ENCODE measurements at places on chromosomes 7 and 10. TPM values are rescaled to one million over a fixed set of nuclear protein-coding genes. Genes with fewer than 3 reads are reported as not detected.

- DNase-seq: no peak
Measured at GRCh38 chr7:50610521-50611277, 45.5 kb upstream of the DDC start.

MRC1 gene
- total RNA-seq: 8.7 TPM

RBM28 gene
- 28.1 TPM for total RNA-seq

DNA sequence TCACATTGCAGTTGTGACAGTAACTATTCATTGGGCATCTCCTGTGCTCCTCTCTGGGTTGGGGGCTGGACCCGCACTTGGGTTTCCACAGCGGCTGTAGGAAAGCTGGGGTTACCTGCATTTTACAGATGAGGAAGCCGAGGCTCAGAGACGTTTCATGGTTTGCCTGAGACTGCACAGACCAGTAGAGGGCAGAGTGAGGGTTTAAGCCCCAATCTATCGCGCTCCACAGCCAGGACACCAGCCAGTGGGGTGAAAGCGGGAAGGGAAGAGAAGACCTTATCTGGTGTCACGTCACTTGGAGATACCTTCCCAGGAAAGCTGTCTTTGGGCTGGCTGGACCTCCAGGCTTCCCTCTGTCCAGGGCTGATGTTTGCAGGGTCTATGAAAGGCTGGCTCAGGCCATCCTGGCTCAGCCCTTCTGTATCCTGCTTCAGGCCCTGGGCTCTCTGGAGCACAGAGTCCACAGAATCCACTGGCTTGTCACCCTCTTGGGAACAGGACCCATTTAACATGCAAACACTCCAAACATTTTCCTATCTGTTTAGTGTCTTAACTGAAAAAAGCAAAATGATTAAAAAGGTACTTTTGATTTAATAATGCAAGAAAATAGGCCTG, 167.7 kb downstream of the EMX2 start:
- DNase-seq: no peak

GRCh38 chr7:144818511-144818910, 17.3 kb downstream of the TPK1 start:
- peak; percentile 61 for DNase-seq

DTX2 gene
- 13.5 TPM for total RNA-seq

- DNase-seq: no peak
Measured at GRCh38 chr7:13984831-13985685, 4.4 kb downstream of the ETV1 start.

DNA sequence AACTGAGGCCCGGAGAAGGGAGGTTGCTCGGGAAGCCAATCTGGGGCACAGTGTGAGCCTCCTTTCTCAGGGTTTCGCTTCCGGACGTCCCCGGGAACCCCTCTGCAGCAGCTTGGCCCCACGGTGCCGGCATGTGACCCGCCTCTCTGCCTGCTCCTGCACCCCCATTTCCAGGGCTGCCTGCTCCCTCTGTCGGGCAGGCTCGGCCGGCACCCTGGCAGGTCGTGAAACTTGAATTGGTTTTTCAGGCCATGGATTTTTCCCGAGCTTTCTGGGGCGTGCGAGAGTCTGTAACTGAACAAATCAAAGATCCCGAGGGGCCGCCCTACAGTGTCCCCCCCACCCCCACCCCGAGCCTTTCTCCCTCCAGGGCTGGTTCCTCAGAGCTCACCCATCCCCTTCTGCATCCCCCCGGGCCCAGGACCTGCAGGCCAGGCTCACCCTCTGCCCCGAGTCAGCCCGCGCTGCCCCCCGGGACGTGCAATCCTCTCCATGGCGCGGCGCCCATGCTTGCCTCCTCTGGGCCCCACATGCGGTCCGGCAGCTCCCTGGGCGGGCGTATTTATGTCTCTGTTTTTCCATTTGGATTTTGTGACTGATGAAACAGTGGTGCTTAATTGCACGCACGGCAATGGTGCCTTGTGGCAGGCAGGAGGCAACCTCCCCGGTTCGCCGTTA, 58.1 kb downstream of the UNCX start:
- DNase-seq: peak; percentile 14

Data from tongue (tissue), 3 donors.